ENCODE measurements at places on chromosomes 3 and 15.

DNA sequence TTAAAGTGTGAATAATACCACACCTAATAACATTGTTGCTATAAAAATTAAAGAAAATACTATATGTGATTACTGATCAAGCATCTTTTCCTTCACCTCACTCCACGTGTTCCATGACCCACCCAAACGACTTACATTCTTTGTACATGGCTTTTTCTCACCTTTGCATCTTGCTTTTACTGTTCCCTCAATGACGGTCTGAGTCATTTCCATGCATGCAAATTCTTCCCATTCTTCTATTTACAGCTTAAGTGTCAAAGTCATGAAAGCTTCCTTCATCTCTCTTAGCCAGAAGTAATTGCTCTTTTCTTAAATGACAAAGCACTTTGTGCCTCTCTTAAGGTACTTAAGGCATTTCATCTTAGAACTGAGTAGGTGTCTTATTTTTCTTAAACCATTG lies 64.0 kb downstream of the GREM1 start:
- no peak for DNase-seq

DNA sequence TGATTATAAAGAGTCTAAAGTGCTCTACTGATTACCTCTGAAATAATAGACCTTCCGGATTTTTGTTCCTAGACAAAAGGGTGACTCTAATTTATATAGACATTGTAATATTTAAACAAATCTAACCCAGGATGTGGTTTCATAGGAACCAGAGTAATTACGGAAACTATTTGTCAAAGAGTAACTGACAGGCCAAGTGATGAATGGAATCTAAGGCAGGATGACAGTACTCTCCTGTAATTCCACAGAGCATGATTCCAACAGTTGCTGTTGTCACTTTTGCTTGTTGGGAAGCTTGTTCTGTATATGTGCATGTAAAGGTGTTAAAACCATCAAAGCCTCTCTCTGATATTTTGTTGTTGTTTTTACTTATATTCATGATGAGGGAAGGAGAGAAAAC lies 1141.0 kb downstream of the IGSF11 start:
- DNase-seq, result no peak

DNA sequence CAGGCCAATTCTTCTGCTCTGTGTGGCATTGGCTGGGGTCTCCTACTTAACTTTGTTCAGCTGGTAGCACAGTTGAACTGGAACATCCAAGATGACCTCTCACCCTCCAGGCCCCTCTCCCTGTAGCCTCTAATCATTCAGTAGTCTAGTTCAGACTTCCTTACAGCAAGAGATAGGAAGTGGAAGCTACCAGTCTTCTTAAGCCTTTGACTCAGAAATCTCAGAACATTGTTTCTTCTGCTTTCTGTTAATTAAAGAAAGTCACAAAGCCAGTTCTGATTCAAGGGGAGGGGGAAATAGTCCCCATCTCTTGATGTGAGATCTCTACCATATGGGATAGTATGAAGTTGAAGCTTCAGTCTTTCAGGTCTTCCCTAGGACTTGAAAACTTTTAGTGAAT lies 18.8 kb upstream of the SACM1L start:
- DNase-seq, result no peak

- no peak for DNase-seq
Observed at GRCh38 chr15:82832601-82833361, 23.4 kb downstream of the WHAMM start.

DNA sequence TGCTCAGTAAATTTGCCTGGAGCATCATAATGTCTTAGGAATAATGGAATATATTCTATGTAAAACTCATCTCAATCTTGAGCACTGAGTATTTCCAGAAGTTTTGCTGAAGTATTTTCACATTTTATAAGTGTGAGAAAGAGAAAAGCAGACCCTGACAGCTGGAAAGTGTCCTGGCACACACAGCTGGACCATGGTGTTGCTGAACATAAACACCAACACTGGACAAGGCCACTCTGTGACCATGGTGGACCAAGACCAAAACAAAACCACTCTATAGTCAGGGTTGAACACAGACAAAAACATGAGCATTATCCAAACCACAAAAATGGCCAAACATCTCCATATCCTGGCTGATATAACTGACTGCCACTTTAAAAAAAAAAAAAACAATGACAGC lies 15.1 kb upstream of the SGO1 start:
- no peak for DNase-seq

- no peak for DNase-seq
Observed at GRCh38 chr15:88950600-88951160, 37.5 kb upstream of the MFGE8 start.

DNA sequence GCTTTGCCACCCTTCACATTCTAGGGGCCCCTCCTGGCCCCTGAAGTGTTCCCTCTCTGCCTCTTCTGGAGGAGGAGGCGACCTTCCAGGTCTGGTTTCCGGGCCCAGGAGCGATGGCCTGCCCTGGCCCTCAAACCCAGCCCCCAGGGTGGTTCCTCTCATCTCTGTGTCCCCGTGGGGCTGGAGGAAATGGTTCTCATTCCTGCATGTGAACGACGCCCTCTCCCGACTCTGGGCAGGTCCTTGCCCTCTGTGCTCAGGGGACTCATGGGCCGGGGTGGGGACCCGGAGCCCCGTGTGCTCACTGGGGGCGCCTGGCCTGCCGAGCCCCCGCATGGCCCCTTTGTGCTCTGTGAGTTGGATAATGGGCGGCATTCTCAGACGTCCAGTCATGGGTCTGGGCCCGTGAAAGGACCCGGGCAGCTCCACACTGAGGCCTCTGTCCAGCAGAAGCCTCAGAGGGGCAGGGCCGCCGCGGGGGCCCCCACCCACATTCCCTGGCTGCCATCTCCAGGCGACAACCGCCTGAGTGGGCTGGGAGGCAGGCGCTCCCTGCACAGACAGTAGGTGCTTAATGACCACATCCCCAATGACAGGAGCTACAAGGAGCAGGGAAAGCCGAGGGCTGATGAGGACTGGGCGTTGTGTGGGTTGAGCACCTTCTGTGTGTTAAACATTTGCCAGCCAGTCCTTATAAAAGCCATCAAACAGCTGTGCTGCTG lies 5.5 kb upstream of the PLXND1 start:
- no peak for DNase-seq

DNA sequence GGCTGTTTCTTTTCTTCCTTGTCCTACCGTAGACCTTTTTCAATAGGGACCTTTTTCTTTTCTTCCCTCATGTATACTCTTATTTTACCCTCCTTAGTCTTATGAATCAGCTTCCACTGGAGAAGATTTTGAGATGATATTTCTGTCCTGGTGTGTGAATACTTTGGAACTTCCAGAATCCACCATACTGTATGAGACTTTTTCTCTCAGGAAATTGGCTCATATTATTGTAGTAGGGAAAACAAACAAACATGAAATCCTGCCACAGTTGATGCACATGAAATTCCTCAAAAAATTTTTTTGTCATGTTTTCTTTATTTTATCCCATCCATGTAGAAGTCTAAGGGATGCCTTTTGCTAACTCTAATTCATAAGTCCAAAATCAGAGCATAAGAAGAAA lies 289.3 kb upstream of the PLSCR5 start:
- DNase-seq, result no peak

GRCh38 chr3:185519021-185519420 lies 20.2 kb upstream of the TMEM41A start:
- no peak for DNase-seq

DNA sequence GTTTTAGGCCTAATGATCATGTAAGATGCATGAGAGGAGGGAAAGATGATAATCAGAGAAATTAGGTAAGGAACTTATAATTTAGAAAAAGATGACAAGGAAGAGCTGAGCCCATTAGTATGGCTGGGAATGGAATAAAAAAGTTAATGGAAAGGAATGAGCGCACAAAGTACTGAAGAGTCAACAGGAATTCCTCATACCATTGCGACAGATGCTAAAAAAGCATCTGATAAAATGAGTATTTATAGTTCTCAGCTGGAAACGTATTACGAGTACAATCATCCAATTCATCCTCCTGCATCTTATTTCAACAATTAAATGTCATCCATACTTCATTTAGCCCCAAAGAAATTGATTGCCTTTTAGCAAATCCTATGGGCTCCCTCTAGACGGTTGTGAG lies 58.9 kb downstream of the TMCC1 start:
- DNase-seq, result no peak

GRCh38 chr15:26766262-26766661 lies 6.6 kb downstream of the GABRB3 start:
- no peak for DNase-seq

- no peak for DNase-seq
Observed at GRCh38 chr15:28272587-28272986, 49.4 kb downstream of the HERC2 start.
